MG63 (cell line): ENCODE measurements at places on chromosomes 7 and 10. TPM values are rescaled to one million over a fixed set of nuclear protein-coding genes. Genes with fewer than 3 reads are reported as not detected.
A peak's percentile ranks its signal among the peaks of the same experiment; 100 is the strongest.

GRCh38 chr10:84818961-84819360 lies 490.6 kb downstream of the CCSER2 start:
- no peak for DNase-seq

- no peak for DNase-seq
Observed at GRCh38 chr10:114683593-114683992, 25.5 kb upstream of the ABLIM1 start.

GRCh38 chr7:98227939-98228338 lies 16.7 kb downstream of the BHLHA15 start:
- DNase-seq = no peak

The HHEX gene
- total RNA-seq = 4.2 and 9.6 TPM in 2 replicates

GRCh38 chr7:143518521-143518920 lies 40.8 kb downstream of the TAS2R41 start:
- DNase-seq = no peak

The RAB18 gene
- 41.3 and 61.0 TPM in 2 replicates for total RNA-seq

DNA sequence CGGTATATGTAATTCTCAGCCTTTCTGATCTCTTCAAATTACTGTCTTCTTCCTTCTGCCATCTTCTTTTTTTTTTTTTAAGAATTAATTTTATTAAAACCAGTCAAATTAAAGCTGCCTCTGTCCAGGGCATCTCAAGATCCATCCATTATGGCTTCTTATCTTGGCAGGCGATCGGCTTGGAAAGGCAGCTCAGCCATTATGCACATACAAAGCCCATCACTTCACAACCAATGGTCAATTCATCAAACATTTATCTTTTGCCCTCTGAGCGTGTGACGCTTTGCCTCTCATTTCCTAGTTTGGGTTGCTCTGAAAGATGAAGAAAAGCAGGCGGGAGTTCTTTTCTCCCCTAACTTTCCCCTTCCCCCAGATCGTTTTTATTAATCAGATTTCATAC lies 591.6 kb downstream of the LRMDA start:
- DNase-seq = no peak

DNA sequence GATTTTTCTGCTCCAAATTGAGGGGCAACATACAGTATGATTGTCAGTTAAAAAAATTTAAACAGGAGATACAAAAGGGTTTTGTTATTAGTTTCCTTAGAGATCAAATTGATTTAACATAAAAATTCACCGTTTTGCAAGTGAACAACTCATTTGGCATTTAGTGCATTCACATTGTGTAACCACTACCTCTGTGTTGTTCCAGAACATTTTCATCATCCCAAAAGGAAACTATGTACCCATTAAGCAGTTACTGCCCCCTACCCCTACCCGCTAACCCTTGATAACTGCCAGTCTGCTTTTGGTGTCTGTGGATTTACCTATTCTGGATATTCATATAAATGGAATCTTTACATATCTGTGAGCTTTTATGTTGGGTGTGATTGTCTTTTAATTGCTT lies 3.1 kb downstream of the ZRANB1 start:
- no peak for DNase-seq

- DNase-seq = no peak
Observed at GRCh38 chr7:68925241-68925640, 673.0 kb upstream of the AUTS2 start.

The FAM25A gene
- total RNA-seq = 12.0 TPM in 1 of 2 replicates, not detected in the other

- no peak for DNase-seq
Observed at GRCh38 chr7:21414795-21415393, 13.0 kb upstream of the SP4 start.

GRCh38 chr7:148344406-148344805 lies 246.2 kb upstream of the C7orf33 start:
- no peak for DNase-seq

DNA sequence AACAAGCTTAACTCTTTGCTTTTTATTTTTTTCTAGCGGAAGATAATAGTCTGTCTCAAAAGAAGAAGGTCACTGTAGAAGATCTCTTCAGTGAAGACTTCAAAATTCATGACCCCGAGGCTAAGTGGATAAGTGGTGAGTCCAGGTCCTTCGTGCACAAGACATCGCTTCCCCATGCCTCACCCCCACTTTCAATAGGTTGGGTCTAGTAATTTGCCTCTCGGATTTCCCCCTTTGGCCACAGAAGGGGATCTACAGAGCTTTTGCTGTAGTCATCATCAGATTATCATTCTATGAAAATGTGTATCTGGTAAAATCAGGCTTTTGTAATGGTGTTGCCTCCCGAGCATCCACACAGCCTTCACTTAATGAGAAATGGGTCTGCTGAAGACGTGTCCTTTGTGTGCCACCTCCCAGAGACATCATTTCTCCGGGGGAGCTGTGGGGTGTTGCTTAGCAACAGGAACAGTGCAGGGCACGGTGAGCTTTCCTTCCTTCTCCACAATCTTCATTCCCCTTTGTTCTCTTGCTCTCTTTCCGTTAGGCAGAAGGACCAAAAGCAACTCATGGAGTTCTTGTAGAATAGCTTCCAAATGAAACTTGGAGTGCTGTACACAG lies 422.8 kb downstream of the DPP6 start:
- no peak for DNase-seq

DNA sequence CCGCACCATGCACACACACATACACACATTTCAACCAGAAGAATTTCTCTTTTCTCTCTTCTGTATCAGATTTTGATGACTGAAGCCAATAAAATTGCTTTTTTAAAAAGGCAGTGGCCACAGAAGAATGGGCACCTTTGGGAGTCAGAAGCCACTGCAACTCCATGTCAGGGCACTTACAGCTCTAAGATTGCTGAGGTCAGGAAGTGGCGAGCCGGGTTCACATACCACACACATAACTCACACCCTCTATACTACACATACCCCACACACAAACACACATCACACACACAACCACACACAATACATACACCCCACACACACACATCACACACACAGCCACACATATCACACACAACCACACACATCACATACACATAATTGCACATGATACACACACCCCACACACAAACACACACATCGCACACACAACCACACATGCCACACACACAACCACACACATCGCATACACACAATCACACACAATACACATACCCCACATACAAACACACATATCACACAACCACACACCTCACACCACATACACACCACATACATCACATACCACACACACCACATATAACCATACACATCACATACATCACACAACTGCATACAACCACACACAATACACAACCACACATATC lies 31.2 kb downstream of the GPRIN2 start:
- peak; percentile 82 for DNase-seq

DNA sequence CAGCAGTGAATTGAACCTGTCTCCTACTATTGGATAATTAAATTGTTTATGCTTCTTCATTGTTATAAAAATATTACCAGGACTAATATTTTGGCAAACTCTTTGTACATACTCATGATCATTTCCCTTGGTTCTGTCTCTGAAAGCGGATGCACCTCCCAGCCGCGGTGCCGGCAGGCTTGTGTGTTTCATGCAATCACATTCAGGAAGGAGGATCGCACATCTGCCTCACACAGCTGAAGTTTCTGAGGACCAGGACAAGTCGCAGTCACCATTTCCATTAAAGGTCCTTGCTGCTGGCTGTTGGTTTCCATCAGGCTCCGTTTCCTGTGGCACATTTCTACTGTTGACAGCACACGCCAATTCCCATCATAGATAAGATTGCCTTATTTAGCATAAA lies 117.8 kb upstream of the SHH start:
- no peak for DNase-seq

The CRTAC1 gene
- total RNA-seq = not detected in 2 replicates

GRCh38 chr7:27125986-27126394 lies 4.6 kb downstream of the HOXA4 start:
- DNase-seq = no peak

DNA sequence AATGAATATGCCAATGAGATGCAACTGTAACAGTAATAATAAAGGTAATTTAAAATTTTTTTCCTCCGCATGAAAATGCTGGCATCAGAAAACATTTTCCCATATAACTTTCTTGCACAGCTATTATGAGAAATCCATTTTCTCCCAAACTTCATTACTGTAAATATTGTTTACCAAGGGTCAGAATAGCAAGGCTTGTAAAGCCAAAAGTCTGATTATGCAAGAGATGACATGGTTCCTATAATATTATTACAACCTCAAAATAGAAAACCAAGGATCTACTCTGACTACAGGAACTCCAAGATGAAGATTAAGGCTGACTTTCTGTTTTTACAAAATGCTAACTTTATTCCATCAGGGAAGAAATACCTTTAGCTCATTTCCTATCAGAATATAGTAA lies 162.7 kb upstream of the CDK1 start:
- no peak for DNase-seq

GRCh38 chr10:30811276-30812017 lies 181.9 kb upstream of the LYZL2 start:
- DNase-seq = no peak

DNA sequence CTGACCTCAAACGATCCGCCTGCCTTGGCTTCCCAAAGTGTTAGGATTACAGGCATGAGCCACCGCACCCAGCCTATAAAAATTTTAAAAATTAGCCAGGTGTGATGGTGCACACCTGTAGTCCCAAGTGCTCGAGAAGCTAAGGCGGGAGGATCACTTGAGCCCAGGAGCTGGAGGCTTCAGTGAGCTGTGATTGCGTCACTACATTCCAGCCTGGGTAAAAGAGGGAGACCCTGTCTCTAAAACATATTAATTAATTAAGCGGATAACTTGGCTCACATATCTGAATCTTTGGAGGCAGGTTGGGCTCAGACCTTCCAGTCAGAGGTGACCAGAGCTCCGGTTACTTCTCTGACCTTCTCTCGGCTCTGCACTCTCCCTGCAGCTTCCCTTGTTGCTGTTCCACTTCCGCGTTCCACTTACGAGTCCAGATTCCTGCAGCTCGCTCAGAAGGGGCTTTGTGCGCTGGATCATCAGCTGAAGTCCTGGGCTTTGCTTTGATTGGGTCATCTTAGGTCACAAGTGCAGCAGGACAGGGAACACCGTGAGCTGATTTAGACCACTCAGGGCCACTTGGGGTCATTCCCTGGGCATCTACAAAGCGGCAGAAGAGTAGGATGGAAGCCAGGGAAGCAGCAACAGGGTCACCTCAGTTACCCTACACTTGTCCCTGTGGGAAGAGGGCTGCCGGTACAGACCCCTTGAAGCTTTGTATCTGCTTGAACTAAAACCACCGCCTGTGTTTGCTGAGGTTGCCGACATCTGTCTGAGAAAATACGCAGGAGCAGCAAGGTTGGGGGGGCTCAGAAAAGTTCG lies 2.0 kb upstream of the ARPC1B start:
- DNase-seq = no peak

- no peak for DNase-seq
Observed at GRCh38 chr10:112701878-112702255, 248.2 kb upstream of the TCF7L2 start.
